ENCODE measurements at places on chromosomes 5 and 9.

DNA sequence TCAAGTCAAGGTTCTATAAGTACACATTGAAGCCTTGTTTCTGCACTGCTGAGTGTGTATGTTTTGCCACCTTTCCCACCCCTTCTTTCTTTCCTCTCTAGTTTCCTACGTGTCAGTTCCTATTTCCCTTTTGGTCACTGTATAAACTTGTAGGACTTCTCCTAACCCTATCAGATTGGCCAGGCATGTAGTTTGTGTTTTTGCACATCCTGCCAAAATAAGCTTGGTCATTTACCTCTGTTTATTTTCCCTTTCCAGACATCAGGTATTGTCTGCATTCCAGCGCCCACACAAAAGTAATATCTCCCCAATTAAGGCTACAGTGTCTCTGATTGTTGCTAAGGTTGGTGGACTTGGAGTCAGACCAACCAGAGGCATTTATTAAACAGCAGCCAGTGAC lies 252.9 kb upstream of the MPDZ start:
- DNase-seq, result no peak

- DNase-seq, result no peak
Measured at GRCh38 chr5:86760661-86761060, 142.9 kb downstream of the COX7C start.

GRCh38 chr9:110900456-110900855 lies 137.8 kb downstream of the LPAR1 start:
- DNase-seq, result no peak

GRCh38 chr5:179759581-179760551 lies 27.2 kb downstream of the MAML1 start:
- peak; percentile 20 for DNase-seq

- DNase-seq, result no peak
Measured at GRCh38 chr9:2023042-2023441, 7.9 kb downstream of the SMARCA2 start.
